ENCODE measurements at places on chromosomes 7 and 10. TPM values are rescaled to one million over a fixed set of nuclear protein-coding genes. Genes with fewer than 3 reads are reported as not detected.

MASTL gene
- total RNA-seq = 44.9 TPM

OR2A1 gene
- total RNA-seq = 0.60 TPM

TFR2 gene
- 1.4 TPM for total RNA-seq

FGFBP3 gene
- 4.8 TPM for total RNA-seq

LRRC18 gene
- not detected for total RNA-seq

LHFPL3 gene
- total RNA-seq = not detected

ANKRD2 gene
- total RNA-seq = not detected

GPR26 gene
- total RNA-seq = not detected

GALNT17 gene
- not detected for total RNA-seq

CTTNBP2 gene
- 26.3 TPM for total RNA-seq

VSTM4 gene
- 0.11 TPM for total RNA-seq

SEM1 gene
- total RNA-seq = 115 TPM

ZNF804B gene
- total RNA-seq = not detected

MMS19 gene
- total RNA-seq = 70.6 TPM

LRRC4 gene
- 16.1 TPM for total RNA-seq

CALN1 gene
- not detected for total RNA-seq

VTI1A gene
- 38.7 TPM for total RNA-seq

NPC1L1 gene
- total RNA-seq = not detected

GRB10 gene
- total RNA-seq = 0.41 TPM

LLCFC1 gene
- total RNA-seq = not detected

APBB1IP gene
- not detected for total RNA-seq

PRPS1L1 gene
- not detected for total RNA-seq

MPP7 gene
- total RNA-seq = 1.5 TPM

LRRN3 gene
- total RNA-seq = not detected

CDK5 gene
- 25.7 TPM for total RNA-seq

ZNF394 gene
- total RNA-seq = 20.2 TPM

MMP21 gene
- total RNA-seq = not detected

ZNF680 gene
- total RNA-seq = 13.0 TPM

KCNMA1 gene
- 0.84 TPM for total RNA-seq

KAT6B gene
- total RNA-seq = 21.8 TPM

TYW1B gene
- total RNA-seq = 2.6 TPM

ANKRD61 gene
- 1.1 TPM for total RNA-seq

HOXA4 gene
- total RNA-seq = not detected

TMEM140 gene
- total RNA-seq = not detected

SEC61G gene
- 136 TPM for total RNA-seq

DIP2C gene
- total RNA-seq = 16.5 TPM

SLC26A5 gene
- total RNA-seq = not detected

RELN gene
- not detected for total RNA-seq

SCART1 gene
- 1.8 TPM for total RNA-seq

FAM131B gene
- total RNA-seq = 1.9 TPM

SH2D4B gene
- total RNA-seq = 0.07 TPM

BAMBI gene
- 24.8 TPM for total RNA-seq

SMKR1 gene
- total RNA-seq = 1.7 TPM

GRID1 gene
- total RNA-seq = not detected

AKR1C2 gene
- 16.2 TPM for total RNA-seq

PDE6C gene
- total RNA-seq = not detected

PKD2L1 gene
- not detected for total RNA-seq
